Activated naive CD4-positive, alpha-beta T cell treated with Interleukin-2 at 50 U/mL for 16 hours (primary cell): ENCODE measurements at places on chromosomes 1 and 21.

DNA sequence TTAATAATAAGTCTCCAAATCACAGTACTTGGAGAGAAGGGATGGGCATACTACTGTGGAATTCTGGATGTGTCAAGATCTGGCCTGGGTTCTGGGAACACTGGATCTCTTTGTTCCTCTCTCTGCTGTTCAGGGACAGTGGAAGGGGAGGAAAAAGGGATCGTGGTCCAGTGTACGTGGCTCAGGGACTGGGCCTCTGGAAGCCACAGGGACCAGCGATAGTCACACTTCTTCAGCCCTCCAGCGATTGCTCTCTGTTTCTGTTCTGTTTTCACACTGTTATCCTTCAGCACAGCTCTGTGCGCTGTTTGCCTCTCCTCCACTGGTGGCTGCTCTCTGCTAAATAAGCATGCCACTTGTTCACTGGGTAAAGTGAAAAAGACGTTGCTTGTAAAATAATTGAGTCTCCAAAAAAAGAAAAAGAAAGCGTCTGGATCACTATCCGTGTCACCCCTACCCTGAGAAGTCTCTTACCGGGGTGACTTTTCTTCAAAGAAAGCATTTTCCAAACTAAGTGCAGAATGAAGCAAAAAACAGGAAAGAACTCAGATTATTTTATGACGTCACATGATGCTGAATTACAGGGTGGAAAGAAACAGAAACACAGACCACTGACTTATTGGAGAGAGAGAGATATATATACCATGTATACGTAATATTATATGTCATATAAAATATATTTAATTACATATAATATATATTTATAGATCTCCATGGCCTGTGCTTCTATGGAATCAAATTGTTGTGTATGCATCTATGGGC is 279.4 kb downstream of the RGS7 start:
- no peak for DNase-seq

DNA sequence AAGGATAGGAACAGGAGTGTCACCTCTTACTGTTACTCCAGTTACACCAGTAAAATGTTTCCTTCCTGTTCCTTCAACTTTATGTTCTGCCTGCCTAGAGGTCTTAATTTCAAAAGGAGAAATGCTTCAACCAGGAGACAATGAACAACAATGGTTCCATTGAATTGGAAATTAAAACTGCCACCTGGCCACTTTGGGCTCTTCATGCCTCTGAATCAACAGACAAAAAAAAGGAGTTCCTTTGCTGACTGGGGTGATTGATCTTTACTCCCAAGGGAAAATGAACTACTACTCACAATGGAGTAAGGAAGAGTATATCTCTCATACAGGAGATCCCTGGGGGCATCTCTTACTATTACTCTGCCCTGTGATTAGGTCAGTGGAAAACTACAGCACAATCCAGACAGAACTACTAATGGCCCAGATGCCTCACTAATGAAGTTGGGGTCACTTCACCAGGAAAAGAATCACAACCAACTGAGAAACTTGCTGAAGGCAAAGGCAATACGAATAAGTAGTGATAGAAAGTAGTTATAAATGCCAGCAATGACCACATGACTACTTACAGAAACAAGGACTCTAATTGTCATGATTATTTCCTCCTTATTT is 76.6 kb upstream of the PRDX6 start:
- DNase-seq = no peak

GRCh38 chr1:226938903-226939437 is 1.1 kb upstream of the COQ8A start:
- no peak for DNase-seq

GRCh38 chr1:178821134-178821866 is 49.6 kb downstream of the ANGPTL1 start:
- no peak for DNase-seq

- DNase-seq = no peak
These were observed 11.2 kb upstream of the H3-3A start for GRCh38 chr1:226051365-226051764.

DNA sequence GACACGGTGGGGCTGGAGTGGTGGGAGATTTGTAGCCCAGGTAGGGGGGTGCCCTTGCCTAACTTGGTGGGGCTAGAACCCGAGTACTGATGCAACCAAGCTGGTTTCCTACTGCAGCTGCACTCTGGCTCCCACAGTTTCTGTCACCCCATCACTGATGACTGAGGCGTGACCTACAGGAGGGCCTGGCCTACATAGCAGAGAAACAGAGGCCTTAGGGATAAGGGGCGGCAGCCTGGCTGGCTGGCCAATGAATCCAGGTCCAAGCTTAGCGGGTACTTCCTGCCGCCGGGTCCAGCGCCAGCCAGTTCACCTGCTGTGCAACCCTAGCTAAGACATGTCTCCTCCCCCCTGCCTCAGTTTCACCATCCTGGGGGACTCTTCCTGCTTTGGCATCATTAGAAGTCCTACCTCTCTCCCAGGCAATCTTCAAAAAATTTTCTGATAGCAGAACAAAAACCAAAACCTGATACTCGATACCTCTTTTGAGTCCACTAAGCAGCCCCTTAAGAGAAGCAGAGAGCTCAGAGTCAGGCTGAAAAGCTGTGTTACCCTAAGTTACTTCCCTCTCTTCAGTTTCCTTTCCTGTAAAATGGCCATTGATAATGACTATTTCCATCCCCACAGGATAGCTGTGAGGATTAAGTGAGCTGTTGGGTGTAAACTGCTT is 27.3 kb upstream of the RNF19B start:
- DNase-seq = no peak

DNA sequence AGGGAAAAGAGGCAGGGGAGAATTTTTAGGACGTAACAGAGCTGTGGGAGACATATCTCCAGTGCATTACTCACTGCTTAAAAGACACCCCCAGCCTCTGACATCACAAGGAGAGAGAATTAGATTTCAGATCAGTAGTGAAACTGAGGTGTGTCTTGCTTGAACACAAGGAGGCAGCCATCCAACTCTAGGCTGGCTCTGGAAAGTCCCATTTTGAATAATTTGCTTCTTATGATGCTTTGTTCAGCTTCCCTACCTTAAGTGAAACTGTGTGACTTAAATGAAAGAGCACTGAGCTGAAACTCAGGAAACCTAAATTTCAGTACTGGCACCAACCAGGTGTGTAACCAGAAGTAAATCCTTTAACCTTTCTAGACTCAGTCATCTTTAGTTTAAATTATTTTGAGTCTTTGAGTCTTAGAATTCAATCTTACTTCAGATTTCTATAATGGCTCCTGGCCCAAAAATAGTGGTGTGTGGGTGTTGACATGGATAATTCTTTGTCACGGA is 251.6 kb upstream of the SGIP1 start:
- peak; percentile 65 for DNase-seq

DNA sequence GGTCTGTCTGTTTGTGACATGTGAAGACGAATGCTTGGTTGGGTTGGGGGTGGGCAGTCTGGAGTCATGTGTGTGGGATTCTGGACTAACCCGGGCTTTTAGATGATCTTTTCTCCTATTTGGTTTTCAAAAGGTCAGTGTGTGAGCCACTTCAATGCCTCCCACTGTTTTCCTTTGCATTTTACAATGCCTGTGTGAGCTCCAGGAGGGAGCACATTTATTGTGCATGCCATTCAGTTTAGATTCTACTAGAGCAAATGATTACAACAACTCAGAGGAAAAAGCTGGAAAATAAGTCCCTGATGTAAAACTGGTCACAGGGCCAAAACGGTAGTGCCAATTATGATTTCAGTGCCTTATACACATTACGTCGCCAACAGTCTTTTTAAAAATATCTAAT is 90.9 kb downstream of the LYPLAL1 start:
- DNase-seq = no peak

GRCh38 chr1:228736844-228737445 is 1.7 kb downstream of the RHOU start:
- DNase-seq = no peak

DNA sequence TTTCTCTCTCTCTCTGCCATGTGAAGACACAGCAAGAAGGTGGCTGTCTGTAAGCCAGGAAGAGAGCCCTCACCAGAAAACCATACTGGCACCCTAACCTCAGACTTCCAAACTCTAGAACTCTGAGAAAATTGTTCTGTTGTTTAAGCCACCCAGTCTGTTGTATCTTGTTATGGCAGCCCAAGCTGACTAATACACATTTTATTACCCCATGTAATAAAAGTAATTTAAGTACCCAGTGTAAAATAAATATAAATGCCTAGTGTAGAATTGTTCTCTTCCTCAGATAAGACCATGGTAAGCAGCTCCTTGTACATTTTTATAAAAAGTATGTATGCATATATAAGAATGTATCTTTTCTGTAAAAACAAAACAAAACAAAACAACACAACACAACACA is 119.7 kb downstream of the DTL start:
- DNase-seq = no peak

GRCh38 chr1:178102218-178102617 is 8.3 kb downstream of the RASAL2 start:
- DNase-seq = no peak

GRCh38 chr1:32885676-32886003 is 651 bp upstream of the HPCA start:
- DNase-seq = no peak

DNA sequence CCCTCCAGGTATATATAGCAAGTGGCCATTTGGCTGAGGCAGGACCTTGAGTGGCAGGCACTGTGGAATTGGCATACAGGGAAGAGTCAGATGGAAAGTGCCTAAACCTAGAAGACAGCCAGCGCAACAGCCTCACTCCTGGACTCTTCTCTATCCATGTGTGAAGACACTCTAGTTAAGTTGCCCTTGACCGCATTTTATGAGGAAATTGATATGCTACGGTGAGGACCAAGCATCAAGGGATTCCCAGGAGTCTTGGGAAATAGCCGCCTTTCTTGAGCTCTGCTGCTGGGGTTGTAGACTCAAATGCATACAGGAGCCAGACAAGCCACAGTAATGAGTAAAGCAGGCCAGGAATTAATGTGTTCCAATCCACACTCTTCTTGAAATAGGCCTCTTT is 145.9 kb upstream of the KAZN start:
- DNase-seq = no peak

GRCh38 chr1:211932231-211932932 is 101.8 kb upstream of the LPGAT1 start:
- no peak for DNase-seq

- DNase-seq = peak; percentile 73
These were observed 70.7 kb downstream of the CD247 start for GRCh38 chr1:167447521-167448136.

DNA sequence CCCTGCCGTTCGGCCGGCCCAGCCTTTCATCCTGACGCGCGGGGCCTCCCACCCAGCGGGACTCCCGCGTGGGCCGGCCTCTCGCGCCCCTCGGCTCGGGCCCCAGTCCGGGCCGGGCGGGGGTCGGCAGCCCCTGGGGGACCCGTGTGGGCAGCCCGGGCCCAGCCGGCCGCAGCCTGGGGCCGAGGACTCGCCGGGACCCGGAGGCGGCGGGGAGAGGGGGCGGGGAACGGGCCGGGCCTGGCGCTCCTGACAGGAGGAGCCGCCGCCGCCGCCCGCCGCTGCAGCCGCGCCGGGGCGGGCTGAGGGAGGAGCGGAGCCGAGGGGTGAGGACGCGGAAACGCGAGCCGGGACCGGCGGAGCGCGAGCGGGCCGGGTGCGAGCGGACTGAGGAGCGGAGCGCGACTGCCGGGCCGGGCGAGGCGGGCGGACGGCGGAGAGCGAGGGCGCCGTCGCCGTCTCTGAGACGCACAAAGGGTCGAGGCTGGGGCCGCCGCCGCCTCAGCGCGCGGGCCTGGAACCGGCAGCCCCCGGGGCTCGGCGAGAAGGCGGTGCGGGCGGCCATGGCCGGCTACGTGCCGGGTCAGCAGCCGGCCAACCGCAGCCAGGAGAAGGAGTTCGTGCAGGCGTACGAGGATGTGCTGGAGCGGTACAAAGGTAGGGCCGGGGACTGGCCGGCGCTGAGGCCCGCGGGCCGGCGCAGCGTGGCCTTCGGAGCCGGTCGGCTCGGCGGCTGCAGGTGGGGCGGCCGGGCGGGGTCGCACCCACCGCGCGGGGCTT is 79.1 kb downstream of the NDUFS5 start:
- DNase-seq = peak; percentile 63
